Motor neuron (in vitro differentiated cells): ENCODE measurements at places on chromosomes 13 and 19.

DNA sequence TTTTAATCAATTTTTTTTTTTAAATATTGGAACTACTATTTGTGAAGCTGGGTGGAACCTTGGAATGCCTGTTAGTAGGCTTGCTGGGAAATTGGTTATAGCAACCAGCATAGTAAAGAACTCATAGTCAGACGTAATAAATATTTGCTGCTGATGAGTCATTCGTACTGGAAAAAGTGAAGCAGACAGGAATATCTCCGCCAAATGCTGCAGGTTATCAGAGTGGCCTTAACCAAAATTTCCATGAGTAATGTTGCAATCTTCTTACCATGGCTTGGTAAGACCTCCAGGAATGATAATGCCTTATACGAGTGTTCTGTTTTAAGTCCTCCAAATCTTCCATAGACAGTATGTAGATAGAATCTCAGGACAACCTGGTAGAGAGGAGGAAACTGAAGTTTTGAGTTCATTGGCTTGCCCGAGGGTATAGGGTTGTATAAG, 34.2 kb downstream of the MBNL2 start:
- ATAC-seq = no peak

GRCh38 chr13:32905063-32905863, 111.0 kb upstream of the KL start:
- no peak for ATAC-seq

GRCh38 chr13:78608252-78608687, 4.9 kb upstream of the POU4F1 start:
- no peak for ATAC-seq

GRCh38 chr13:36154567-36155291, 23.5 kb upstream of the DCLK1 start:
- ATAC-seq = peak; percentile 91

DNA sequence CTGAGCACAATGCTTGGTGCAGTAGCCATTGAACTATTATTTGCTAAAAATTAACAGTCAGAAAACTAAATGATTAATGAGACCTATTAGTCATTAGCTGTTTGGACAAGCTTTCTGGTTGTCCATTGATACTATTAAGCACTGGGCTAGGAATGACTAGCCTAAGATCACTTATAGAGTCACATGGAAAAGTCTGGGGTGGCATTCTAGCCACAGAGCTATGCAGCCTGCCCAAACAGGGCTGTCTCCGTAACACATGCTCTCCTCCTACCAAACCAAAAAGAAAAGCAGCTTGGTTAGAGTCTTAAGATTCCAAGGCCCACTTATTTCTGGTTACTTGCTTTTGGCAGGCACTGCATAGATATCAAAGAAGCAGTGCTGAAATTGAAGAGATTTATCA, 193.5 kb upstream of the NBEA start:
- ATAC-seq = no peak

GRCh38 chr13:110387451-110388107, 80.5 kb downstream of the COL4A2 start:
- peak; percentile 66 for ATAC-seq

- ATAC-seq = no peak
These were observed 22.2 kb downstream of the GPR42 start for GRCh38 chr19:35392742-35393715.

- no peak for ATAC-seq
These were observed 99.4 kb upstream of the FNDC3A start for GRCh38 chr13:48876289-48876688.

- ATAC-seq = no peak
These were observed 45.9 kb downstream of the PCDH9 start for GRCh38 chr13:67184247-67184646.

- ATAC-seq = no peak
These were observed 1.8 kb upstream of the ICAM4 start for GRCh38 chr19:10284960-10285278.

- ATAC-seq = no peak
These were observed 44.0 kb downstream of the WDFY2 start for GRCh38 chr13:51628059-51628852.

DNA sequence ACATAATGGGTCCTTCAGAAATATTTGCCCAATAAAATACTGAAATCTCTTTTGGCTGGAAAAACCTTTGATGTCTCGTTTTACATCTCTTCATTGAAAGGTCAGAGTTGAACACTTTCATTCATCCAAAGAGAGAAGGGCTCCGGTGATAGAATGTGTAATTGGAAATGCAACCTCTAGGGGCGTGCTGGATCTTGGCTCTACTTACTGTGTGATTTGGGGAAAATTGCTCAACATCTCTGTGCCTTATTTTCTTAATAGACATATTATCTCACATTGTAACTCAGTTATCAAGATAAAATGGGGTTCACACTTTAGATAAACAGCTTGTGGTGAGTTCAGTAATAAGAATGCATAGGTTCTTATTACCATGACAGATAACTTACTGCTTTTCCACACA, 1444.1 kb downstream of the SLITRK5 start:
- no peak for ATAC-seq

GRCh38 chr13:111584101-111584672, 263.7 kb downstream of the TEX29 start:
- ATAC-seq = peak; percentile 95

GRCh38 chr13:114296902-114297301, 15.5 kb downstream of the UPF3A start:
- no peak for ATAC-seq

GRCh38 chr13:24161010-24161775, 673 bp downstream of the SPATA13 start:
- ATAC-seq = peak; percentile 63

DNA sequence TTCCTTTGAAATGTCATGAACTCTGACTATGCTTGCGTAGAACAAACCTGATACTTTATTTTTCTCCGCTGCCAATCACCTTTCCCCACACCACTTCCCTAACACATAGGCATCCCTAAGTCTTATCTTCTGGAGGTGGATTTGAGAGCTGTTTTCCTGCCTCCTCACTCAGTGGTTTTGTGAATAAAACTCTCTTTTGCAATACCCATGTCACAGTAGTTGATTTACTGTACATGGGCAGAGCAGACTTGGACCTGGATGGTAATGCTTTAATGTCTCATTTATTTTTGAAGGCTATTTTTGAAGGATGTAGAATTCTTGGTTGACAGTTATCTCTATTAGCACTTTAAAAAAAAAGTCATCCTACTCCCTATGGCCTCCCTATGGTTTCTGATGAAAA, 881.8 kb downstream of the SLITRK5 start:
- no peak for ATAC-seq

DNA sequence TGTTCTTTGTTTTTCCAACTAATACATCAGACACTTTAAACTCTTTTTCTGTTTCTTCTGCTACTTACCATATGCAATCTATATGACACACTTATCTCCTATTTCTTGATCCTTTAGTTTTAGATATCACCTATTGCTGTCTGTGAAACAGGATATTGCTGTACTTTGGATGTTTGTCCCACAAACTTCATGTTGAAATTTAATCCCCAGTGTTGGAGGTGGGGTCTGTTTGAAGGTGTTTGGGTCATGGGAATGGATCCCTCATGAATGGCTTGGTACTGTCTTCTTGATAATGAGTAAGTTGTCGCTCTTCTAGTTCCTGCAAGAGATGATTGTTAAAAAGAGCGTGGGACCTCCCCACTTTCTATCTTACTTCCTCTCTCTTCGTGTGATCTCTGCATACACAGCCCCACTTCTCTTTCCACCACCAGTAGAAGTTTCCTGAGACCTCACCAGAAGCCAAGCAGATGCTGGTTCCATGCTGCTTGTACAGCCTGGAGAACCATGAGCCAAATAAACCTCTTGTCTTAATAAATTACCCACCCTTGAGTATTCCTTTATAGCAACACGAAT, 244.2 kb downstream of the NHLRC3 start:
- no peak for ATAC-seq

DNA sequence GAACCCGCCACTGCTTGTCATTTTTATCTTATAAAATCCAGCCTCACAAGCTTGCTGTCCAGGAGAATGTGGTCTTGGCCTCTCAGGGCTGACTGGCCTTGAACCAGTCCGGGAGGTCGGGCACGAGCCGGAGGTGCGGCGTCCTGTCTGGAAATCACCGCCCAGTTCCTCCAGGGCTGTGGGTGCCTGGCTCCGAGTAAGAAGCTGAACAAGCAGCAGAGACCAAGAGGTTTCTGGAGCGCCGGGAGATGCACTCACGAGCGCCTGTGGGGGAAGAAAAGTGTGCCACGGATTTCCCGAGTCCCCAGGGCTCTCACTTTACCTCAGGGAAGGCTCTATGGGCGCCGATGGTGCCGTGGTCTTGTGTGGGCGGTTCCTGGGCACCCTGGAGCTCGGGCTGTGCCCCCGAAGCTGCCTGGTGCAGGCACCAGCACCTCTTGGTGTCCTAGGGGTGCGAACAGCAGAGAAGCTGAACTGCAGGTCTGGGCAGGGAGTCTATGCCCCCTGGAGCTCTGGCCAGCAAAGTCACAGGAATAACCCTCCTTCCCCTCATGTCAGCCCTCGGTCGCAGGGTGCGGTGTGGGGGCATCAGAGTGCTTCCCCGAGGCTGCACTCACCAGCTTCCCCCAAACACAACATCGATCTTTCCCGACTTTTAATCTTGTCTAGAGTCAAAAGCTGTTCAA, 50.0 kb downstream of the GAS6 start:
- ATAC-seq = no peak

DNA sequence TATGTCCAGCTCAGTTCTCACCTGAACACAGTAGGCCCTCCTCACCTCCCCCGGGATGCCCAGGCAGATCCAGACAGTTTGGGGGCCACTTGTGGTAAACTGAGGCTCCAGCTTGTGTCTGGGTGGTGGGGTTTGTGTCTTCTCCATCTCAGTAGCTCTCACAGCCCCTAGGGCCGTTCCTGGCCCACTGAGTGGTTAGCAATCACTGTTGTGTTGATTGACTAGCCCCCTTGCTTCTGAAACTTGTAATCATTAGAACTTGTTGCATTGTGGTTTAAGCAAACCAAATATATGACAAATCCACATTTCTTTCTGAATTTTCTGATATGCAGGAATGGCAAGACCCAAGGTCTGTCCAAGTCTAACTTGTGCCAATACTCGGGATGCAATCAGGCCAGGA, 13.9 kb upstream of the ZNF536 start:
- ATAC-seq = no peak

GRCh38 chr13:91189506-91189905, 158.0 kb upstream of the MIR17HG start:
- ATAC-seq = no peak

DNA sequence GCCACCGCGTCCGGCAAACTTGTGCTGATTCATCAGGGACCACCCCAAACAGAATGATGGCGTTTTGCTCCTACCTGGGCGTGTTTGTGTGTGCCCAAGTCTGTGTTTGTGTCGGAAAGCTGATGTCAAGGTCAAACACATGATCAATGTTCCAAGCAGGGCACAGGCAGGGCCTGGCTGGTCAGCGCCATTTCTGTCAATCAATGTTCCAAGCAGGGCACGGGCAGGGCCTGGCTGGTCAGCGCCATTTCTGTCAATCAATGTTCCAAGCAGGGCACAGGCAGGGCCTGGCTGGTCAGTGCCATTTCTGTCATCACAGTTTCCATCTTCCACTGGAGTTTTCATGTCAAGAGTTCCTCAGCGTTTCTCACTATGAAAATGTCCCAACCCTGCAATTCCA, 14.9 kb upstream of the GRTP1 start:
- no peak for ATAC-seq

- peak; percentile 51 for ATAC-seq
These were observed 8.8 kb downstream of the GIPR start for GRCh38 chr19:45676851-45677263.
